ENCODE measurements at places on chromosomes 16 and 17. TPM values are rescaled to one million over a fixed set of nuclear protein-coding genes. Genes with fewer than 3 reads are reported as not detected.

The BICDL2 gene
- 56.6 TPM for total RNA-seq

The STH gene
- total RNA-seq = not detected

The ATPAF2 gene
- total RNA-seq = 23.5 TPM

The PCGF2 gene
- total RNA-seq = 45.5 TPM

The TM4SF5 gene
- total RNA-seq = 37.7 TPM

The GDPD3 gene
- 95.2 TPM for total RNA-seq

The CD2BP2 gene
- 76.1 TPM for total RNA-seq

The SGCA gene
- total RNA-seq = 5.5 TPM

The FADS6 gene
- 18.4 TPM for total RNA-seq

The WDR81 gene
- 16.0 TPM for total RNA-seq

The CD7 gene
- 4.2 TPM for total RNA-seq

The FOXC2 gene
- 0.11 TPM for total RNA-seq

The EVI2A gene
- 7.4 TPM for total RNA-seq

The SEZ6 gene
- 0.37 TPM for total RNA-seq

The ADORA2B gene
- 39.4 TPM for total RNA-seq

The CDH13 gene
- total RNA-seq = 6.3 TPM

The RCVRN gene
- total RNA-seq = not detected

The CRYM gene
- total RNA-seq = 10.4 TPM

The PRR35 gene
- not detected for total RNA-seq

The GAS7 gene
- total RNA-seq = 17.0 TPM

The NPIPB8 gene
- 3.6 TPM for total RNA-seq

The PRSS27 gene
- total RNA-seq = 0.15 TPM

The TMEM220 gene
- 17.6 TPM for total RNA-seq

The MYH1 gene
- total RNA-seq = not detected

The IRX6 gene
- not detected for total RNA-seq

The RRAD gene
- 1.4 TPM for total RNA-seq

The OGFOD1 gene
- 33.0 TPM for total RNA-seq

The MYH11 gene
- total RNA-seq = 770 TPM

The CRISPLD2 gene
- total RNA-seq = 37.9 TPM

The TMEM204 gene
- 2.9 TPM for total RNA-seq

The ORC6 gene
- 28.4 TPM for total RNA-seq

The GPR139 gene
- not detected for total RNA-seq

The RTN4RL1 gene
- total RNA-seq = 0.32 TPM

The JPH3 gene
- total RNA-seq = 0.15 TPM

The KRT12 gene
- 2.2 TPM for total RNA-seq

The CHTF18 gene
- 111 TPM for total RNA-seq

The NOTUM gene
- total RNA-seq = not detected

The GGT6 gene
- 163 TPM for total RNA-seq

The GLP2R gene
- 4.8 TPM for total RNA-seq

The PFN1 gene
- 839 TPM for total RNA-seq

The TTYH2 gene
- total RNA-seq = 0.86 TPM

The CACNG4 gene
- total RNA-seq = 0.20 TPM

The RND2 gene
- total RNA-seq = 0.56 TPM

The PPY gene
- total RNA-seq = not detected

The NGFR gene
- total RNA-seq = 2.7 TPM

The SCARF1 gene
- total RNA-seq = 7.7 TPM

The PNMT gene
- not detected for total RNA-seq

The SHMT1 gene
- 41.4 TPM for total RNA-seq

The RASD1 gene
- total RNA-seq = 21.6 TPM

The QRICH2 gene
- total RNA-seq = 1.2 TPM

The SLC47A1 gene
- total RNA-seq = 1.0 TPM

The TRPV2 gene
- 7.4 TPM for total RNA-seq

The MYOCD gene
- total RNA-seq = 20.5 TPM

The SLC5A11 gene
- 0.79 TPM for total RNA-seq

The NPIPA5 gene
- total RNA-seq = 6.6 TPM

The OR1F1 gene
- total RNA-seq = not detected

The TP53TG3F gene
- not detected for total RNA-seq

The ZNF423 gene
- total RNA-seq = 4.7 TPM

The SLC6A2 gene
- 0.16 TPM for total RNA-seq

The TMIGD1 gene
- 107 TPM for total RNA-seq
